ENCODE measurements at places on chromosomes 5 and 9.

GRCh38 chr5:116531635-116532034 is 43.0 kb downstream of the SEMA6A start:
- no peak for DNase-seq

- peak; percentile 12 for DNase-seq
These were observed 202.7 kb downstream of the ATP10B start for GRCh38 chr5:160649304-160649703.

- DNase-seq, result no peak
These were observed 74.0 kb upstream of the MIER3 start for GRCh38 chr5:57025961-57026360.

GRCh38 chr9:136910901-136911245 is 24.6 kb downstream of the TRAF2 start:
- no peak for DNase-seq

- no peak for DNase-seq
These were observed 9.7 kb downstream of the RGMB start for GRCh38 chr5:98783051-98783649.

DNA sequence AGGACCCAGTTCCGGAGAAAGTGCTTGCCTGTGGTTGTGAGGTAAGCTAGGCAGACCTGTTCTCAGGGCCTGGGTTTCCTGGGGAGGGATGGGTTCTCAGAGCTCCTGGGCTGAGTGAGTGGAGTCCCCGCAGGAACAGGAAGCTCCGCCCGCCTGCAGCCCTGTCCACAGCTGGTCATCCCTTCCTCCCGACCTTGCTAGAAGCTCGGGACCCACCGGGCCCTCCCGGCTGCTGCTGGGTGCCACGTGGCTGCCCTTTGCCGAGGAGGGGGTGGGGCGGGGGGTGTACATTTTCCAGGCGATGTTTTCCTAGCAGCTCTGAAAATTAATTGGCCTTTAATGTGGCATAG is 198.1 kb downstream of the C9orf50 start:
- no peak for DNase-seq

DNA sequence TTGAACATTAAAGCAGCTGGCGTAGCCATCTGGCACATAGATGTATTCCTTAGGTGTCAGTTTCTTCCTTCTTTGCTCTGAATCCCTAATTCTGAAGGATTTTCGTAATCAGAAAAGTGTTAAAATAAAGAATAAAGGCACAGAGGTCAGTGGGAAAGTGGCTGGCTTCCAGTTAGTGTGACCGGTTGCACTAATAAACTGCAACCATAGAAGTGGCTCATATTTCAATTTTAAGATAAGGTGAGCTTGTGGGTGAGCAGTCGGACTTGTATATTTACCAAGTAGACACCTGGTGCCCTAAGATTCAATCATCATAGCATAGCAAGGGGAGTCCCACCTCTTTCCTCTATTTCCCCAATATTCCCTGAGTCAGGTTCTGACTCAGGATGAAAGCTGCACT is 459.6 kb downstream of the ACTL7B start:
- DNase-seq, result no peak

- no peak for DNase-seq
These were observed 181.6 kb downstream of the SMARCA2 start for GRCh38 chr9:2196757-2197156.

GRCh38 chr9:124052401-124052800 is 40.8 kb downstream of the LHX2 start:
- no peak for DNase-seq

DNA sequence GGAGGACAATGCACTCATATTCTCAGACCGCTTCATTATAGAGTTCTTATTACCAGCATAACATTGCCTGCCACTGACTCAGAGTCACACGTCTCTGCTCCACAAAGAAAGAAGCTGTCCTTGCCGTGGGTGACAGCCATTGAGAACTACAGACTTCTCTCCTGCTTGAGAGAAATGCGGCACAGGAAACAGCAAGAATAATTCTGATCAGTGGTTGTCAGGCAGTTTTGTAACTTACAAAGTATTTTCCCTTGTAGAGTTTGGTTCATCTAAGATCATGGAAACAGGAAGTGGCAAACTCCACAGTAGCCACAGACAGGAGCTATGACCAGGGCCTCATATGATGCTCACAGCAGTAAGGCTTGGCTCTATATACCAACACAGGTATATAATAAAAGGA is 47.0 kb downstream of the KCNV2 start:
- DNase-seq, result no peak

DNA sequence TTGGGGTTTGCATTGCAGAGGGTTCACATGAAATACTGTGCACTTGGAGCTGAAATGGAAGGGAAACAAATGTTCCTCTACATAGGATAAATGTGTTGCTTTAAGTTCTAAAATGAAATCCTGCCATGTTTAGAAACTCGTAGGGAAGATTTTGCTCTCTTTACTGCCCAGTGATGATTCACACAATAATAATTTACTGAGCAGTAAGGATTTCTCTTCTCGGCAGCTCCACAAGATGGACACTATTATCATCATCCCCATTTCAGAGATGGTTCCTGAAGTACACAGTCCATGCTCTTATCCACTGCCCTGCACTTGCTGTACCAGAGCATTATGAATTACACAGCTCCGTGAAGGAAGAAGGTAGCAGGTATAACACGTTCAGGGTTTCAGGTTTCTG is 4.1 kb downstream of the HACD4 start:
- DNase-seq, result no peak

GRCh38 chr5:65952259-65952658 is 25.9 kb downstream of the ERBIN start:
- no peak for DNase-seq

DNA sequence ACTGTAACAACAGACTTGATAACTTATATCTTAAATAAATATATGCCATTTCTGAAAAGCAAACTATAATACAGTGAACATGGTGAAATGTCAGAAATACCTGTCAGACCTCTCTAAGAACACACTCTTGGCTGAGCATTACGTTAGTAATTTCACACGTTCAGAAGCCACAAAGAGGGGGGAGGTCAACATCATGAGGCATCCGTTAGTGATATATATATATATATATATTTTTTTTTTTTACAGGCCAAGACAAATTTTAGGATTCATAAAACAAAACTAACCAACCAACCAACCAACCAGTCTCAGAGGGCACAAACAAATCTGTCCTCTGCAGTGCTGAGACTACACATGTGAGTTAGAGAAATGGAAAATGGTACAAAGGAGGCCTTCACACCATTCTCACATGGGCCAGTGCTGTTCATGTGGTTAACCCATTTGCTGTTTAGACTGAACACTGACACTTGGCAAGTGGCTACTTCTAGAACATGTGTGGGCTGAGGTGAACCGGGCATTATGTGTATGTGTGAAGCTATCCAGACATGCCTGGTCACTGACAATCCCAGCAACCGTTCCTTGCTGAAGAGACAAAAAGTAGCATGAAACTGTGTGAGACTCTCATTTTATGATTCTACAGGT is 54.5 kb downstream of the ELL2 start:
- DNase-seq, result no peak

DNA sequence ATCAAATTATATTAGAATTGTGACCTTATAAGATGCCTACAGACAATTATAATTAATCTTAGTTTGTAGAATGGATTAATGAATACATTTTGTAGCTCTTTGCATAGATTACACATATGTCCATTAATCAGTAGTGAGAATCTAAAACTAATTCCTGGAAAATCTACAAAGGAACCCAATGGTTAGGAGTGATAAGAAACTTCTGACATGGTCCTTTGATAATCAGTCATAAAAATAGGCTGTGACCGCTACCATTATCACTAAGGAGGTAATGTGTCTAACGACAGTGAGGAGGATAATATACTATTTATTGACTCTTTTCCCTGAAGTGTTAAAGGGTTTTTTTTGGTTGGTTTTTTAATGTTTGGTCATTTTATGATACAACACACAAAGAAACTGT is 46.6 kb downstream of the BNC2 start:
- DNase-seq, result no peak

- no peak for DNase-seq
These were observed 83.9 kb downstream of the NR2F1-AS1 start for GRCh38 chr5:93497096-93497495.

- DNase-seq, result no peak
These were observed 26.4 kb downstream of the TNPO1 start for GRCh38 chr5:72842816-72843215.

DNA sequence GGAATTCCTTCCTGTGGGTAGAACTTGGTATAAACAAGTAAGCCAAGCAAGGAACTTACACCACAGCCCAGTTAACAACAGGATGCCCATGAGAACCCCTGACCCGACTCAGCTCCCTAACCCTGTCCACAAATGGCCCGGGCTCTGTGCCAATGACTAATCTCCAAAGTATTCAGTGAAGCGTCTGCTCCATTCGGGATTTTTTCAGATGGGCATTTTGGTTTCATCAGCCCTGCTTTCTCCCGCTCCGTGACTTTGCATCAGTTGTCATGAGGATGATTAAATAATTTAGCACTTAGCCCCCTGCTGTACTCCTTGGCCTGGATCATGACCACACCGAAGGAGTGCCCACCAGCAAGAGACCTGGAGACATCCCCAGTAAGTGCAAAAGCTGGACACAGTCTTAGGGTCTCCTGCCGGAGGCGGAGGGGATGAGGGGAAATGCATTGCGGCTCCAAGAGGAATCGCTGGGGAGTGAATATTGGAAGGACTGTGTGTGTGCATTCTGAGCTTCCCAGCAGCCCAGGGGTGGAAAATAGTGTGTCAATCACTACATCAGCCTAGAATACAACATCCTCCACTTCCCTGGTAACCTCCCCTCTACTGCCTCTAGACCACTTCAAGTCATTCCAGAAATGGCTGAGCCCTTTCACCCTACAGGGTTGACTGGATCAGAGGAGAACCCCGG is 41.4 kb upstream of the DNAH5 start:
- no peak for DNase-seq
